ENCODE measurements at places on chromosomes 4 and X.

- DNase-seq = no peak
Observed at GRCh38 chrX:40201329-40201885, 103.6 kb upstream of the BCOR start.

- DNase-seq = no peak
Observed at GRCh38 chr4:102518703-102519131, 17.6 kb downstream of the NFKB1 start.

DNA sequence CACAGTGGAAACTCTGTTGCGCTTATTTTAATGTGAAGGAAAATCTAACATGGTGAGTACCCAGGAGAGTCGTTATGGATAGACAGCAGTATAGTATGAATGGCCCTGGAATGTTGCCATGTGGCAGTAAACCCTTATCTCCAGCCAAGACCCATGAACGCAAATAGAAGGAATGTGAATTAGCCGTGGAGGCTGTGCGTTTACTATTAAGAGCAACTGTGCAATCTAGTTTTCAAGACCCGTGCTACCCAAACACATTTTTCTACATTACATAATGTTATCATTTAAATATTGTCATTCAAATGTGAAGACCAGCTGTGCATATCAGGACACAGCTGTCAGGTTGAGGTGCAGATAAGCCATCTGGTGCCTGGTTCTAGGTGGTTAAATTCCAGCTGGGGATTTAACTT lies 13.3 kb upstream of the AGA start:
- no peak for DNase-seq

GRCh38 chrX:116378961-116379360 lies 57.4 kb upstream of the SLC6A14 start:
- no peak for DNase-seq

DNA sequence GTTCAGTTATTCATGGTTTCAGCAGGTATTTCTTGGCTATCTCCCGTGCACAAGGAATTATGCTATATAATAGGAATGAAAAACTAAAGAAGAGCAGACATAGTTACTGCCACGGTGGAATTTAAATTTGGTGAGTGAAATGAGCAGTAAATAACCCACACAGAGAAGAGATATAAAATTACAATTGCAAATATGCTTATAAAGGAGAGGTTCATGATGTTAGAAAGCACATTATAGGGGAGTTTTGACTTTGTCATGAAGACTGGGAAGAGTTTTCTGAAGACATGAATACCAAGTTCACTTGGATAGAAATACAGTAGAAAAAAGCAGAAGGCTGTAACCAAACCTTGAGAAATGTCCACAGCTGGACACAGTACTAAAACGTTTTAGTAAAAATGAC lies 712.0 kb upstream of the AADAT start:
- DNase-seq = no peak
